Stimulated activated CD8-positive, alpha-beta memory T cell treated with anti-CD3 and anti-CD28 coated beads, Interleukin-4, amount 100 ng/mL, for 4 hours (primary cell): ENCODE measurements at places on chromosomes 6 and 20.

GRCh38 chr20:63567386-63568169 is 6.5 kb downstream of the HELZ2 start:
- peak; percentile 32 for DNase-seq

GRCh38 chr20:17878912-17879602 is 89.5 kb downstream of the SNX5 start:
- no peak for DNase-seq

DNA sequence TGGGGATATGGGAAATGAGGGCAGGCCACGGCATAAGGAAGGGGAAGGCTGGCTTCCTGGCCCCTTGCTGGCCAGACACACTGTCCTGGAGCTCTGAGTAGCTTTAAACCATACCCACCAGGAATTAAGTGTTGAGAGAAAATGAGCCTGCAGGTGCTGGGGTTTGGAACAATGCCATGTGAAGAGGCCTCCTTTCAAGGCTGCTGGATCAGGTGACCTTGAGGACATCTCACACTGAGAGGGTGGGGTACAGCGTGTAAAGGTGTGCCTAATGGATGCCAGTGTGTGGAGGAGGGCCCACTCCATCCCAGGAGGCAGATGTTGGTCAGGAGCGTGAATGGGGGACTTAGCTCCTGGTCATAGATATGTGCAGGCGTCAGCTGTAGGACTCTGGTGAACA is 74.8 kb upstream of the MLN start:
- no peak for DNase-seq

GRCh38 chr6:1701668-1702353 is 92.1 kb downstream of the FOXC1 start:
- DNase-seq = no peak

- no peak for DNase-seq
These were observed 36.9 kb upstream of the ID1 start for GRCh38 chr20:31568041-31568731.

DNA sequence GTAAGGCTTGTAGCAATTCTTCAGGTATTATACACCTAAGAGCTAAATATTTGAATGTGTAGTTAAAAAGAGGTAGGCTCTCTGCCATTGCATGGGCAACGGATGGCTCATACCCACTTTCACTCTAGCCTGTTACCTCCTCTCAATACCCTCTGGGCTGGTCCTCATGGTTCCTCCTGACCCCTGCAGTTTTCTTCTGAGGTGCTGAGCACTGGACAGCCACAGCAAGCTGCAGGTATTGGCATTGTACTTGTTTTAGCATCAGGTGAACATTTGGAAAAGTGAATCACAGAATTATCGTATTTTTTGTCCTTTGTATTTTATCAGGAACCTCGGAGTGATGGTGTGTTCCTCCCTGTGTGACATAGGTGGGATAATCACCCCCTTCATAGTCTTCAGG is 32.9 kb downstream of the SLC22A1 start:
- DNase-seq = no peak

DNA sequence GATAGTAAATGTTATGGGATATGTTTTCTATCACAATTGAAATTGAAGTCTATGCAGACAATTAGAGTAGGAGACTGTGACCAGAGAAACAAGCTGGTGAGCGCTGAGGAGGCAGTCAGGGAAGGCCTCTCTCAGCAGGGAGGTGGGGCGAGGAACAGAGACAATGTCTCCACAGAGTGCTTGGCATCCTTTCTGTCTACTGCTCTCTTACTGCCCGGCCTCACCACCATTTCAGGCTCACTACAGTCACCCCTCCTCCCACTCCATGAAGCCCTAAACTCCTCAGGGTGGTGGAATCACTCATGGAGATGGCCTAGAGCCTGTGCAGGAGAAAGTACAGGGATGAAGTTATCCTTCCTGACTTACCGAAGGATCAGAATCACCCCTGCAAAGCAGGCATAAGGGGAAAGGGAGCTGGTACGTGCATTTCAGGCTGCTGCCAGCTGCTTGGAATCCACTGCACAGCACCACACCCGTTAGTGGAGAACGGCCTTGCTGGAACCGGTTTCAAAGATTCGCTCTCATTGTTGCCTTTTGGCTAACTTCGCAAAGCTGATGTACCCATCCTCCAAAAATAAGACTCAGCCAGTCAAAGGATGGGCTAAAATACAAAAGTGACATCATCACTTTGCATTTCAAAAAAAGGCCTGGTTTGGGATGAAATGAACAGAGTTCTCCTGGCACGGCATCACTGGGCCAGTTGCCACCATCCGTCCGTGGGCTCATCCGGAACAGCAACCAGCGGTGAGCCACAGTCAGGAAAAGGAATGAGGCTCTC is 67.3 kb downstream of the SLC22A23 start:
- no peak for DNase-seq

- DNase-seq = no peak
These were observed 6.0 kb upstream of the TJAP1 start for GRCh38 chr6:43471399-43471798.
